ENCODE measurements at places on chromosomes 16 and 17. TPM values are rescaled to one million over a fixed set of nuclear protein-coding genes. Genes with fewer than 3 reads are reported as not detected.

DNA sequence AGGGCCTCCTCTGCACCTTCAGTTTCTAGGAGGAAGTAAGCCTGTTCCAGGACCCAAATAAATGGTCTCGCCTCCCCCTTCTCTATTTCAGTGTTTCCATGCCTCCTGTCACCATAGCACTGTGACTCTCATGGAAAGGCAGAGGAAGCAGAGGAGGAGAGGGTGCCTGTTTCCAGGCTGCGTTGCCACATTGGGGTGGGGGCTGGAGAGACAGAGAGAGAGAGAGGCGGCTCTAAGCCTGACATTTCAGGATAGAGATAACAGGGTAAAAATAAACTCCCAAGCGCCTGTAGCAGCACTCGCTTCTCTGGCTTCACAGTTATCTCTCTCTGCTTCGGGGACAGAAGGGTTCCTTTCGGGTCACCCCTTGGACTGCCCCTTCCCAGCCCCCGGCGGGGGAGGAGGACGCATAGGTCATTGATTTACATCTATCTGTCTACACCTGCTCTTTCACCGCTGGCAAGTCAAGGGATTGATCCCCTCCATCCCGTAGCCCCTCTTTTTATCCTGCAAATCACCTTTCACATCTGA is 71.2 kb upstream of the MRTFB start:
- DNase-seq = no peak

Gene LRRC37A
- total RNA-seq = 1.7 TPM

Gene TBC1D3B
- 3.8 TPM for total RNA-seq

GRCh38 chr16:50323335-50324011 is 45.3 kb downstream of the BRD7 start:
- DNase-seq = no peak

DNA sequence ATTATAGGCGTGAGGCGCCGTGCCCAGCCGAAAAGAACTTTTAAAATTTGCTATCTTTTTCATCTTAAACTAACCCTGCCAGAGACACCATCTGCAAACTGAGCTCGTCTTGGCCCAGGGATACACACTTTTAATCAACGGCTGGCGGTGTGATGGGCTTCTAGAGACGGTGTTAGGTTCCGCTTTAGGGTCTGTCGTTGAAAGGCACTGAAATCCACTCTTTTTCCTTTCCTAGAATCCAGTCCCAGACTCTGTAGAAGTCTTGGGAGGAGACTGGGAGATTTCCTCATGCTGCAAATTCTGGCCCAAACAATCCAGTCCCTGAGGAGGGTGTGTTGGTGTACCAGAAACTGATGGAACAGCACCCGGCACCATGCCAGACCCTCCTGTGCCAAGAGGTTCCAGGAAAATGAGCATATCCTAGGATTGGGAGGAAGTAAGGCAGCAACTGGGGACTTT is 52.0 kb upstream of the TEX2 start:
- peak; percentile 97 for DNase-seq

DNA sequence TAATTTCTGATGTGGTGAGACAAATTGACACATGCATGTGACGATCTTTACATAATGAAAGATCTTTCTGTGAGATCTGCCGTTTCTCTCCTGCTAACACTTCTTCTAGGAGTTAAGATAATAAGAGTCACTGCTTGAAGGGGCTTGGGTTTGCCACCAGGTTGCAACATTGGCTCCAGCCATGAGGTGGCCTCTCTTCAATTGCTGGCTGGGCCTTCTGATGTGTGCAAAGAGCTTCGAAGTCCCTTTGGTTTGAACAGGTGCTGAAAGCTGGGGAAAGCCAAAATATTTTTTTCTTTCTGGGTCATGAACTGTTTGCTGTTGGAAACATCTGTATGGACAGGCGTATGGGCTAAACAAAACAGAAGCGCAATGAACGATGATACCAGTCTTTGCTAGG is 204.1 kb upstream of the SALL1 start:
- no peak for DNase-seq

GRCh38 chr17:16877099-16877498 is 94.8 kb downstream of the TNFRSF13B start:
- DNase-seq = peak; percentile 2

DNA sequence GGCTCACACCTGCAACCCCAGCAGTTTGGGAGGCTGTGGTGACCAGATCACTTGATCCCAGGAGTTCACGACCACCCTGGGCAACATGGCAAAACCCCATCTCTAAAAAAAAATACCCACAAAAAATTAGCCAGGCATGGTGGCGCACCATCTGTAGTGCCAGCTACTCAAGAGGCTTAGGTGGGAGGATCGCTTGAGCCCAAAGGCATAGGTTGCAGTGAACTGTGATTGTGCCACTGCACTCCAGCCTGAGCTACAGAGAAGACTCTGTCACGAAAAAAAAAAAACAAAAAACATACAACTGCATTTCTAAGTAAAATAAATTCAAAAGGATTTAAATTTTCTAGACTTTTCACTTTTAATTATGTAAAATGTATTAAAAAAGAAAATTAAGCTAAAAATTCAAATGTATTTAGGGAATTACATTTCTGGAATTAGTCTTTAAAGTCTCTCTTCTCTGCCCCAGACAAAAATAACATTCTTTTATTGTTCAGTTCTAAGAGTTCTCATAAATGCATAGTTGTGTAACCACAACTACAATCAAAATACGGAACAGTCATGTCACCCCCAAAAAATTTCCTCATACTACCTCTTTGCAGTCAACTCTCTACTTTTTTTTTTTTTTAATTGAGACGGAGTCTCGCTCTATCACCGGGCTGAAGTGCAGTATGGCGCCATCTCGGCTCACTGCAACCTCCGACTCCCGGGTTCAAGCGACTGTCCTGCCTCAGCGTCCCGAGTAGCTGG is 14.1 kb downstream of the FAM222B start:
- DNase-seq = no peak

Data from posterior vena cava (tissue), 2 donors.